IMR-90 (cell line): ENCODE measurements at places on chromosomes 1 and 21.

- DNase-seq, result no peak
These were observed 149.1 kb downstream of the PLPP3 start for GRCh38 chr1:56430141-56430839.

DNA sequence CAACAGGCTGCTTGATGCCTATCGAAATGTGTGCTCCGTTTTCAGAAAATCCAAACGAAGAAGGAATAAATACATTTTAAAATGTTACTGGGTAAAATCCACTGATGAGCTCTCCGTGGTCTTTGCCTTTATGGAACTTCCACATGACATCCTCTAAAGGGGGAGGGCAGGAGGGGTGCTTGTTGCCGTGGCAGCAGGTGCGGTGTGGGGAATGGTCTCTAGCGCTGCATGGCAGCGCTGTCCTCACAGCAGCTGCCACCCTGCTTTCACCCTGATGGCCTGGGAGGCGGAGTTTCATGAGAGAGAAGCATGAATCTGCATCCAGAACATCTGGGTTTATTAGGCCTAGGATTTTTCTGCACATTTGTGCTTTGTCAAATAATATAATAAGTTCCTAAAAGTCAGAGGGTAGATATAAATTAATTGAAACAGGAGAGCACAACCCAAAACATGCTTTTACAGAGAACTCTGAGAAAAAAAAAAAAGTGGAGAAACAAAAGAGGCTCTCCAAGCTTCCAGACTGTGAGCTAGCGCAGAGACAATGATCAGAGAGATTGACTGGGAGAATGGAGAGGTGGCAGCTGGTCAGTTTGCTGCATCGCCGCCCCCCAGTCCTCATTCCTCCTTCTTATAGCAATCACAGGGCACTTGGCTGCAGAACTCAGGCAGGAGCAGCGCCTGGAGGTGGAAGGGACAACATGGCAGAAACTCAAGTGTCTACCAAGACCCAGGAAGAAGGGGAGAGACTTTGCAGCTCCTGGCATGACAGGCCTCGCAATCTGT, 228.6 kb downstream of the DSCAM start:
- DNase-seq, result no peak

GRCh38 chr1:201096041-201096461, 16.2 kb downstream of the CACNA1S start:
- no peak for DNase-seq

- DNase-seq, result no peak
These were observed 3.3 kb upstream of the KIF21B start for GRCh38 chr1:201026836-201027235.

GRCh38 chr1:214662223-214662785, 59.3 kb downstream of the CENPF start:
- no peak for DNase-seq

DNA sequence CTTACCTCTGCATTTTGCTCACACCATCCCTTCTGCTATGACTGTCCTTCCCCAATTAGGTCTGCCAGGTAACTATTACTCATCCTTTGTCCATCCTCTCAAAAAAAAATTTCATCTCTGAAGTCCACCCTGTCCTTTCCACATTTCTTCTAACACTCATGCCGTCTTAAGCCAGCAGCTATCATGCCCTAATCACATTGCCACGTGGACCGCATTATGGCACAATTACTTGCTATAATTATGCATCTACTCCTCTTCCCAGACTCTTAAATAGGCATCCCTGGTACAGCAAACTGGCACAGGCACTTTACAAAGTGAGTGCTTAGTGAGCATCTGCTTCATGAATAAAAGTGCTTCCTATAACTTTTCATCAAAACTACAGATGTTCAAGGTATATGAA, 295.4 kb upstream of the ESRRG start:
- DNase-seq, result no peak

DNA sequence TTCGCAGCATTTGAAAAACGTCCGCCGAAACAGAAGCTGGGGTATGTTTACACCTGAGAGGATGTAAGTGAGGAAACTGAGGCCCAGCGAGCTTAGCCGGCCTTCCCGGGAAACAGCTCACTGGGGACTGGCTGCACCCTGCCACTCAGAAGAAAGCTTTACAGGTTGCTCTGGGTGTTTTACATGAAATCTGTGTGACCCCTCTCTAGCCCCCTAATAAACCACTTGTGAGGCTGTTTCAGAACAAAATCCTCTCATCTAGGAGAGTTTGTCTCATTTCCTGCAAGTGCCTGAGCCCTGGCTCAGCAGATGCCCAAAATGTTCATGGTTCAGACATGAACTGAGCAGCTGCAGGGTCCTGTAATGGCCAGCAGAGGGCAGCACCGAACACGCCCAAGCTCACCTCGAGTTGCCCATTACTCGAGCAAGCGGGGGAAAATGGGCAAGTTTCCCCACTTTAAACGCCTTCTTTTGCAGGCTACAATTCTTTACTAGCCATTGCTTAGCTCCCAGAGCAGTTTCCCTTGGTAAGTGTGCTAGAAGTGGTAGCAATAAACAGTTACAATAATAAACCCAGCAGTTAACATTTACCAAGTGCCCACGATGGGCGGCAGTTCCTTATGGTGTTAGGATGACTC, 76.4 kb downstream of the FHAD1 start:
- peak; percentile 80 for DNase-seq

- no peak for DNase-seq
These were observed 8.5 kb upstream of the MRPS15 start for GRCh38 chr1:36472656-36473055.

DNA sequence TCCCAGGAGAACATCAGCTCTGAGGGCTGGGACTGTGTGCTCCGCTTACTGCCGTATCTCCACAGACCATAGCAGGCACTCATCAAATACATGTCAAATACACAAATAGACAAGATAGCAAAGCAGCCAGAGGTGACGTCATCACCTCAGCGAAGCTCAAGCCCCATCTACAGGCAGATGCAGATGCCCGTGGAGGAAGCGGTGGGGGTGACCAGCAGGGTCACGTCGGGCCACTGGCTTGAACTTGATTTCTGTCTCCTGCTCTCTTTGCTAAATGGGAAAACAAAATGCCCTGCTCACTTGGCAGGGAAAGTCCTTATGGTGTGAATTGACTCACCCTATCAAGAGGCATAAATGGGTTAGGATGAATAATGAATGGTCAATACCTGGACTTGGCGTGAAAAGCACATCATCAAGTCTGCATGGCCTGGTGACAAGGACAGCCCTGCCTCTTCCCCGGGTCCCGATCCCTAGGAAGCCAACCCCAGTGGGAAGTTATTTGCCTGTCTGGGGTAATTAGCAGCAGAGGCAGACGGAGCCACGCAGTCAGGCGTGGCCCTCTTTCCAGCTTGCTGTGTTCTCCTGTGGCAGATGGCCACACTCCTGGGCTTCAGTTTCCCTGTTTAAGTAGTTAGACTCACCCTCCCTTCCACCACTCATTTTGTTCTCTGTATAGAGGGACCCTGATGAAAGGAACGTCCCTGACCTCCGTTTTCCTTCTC, 536.0 kb downstream of the NPHP4 start:
- DNase-seq, result no peak

- no peak for DNase-seq
These were observed 351.0 kb downstream of the PDE4B start for GRCh38 chr1:66143651-66144050.

DNA sequence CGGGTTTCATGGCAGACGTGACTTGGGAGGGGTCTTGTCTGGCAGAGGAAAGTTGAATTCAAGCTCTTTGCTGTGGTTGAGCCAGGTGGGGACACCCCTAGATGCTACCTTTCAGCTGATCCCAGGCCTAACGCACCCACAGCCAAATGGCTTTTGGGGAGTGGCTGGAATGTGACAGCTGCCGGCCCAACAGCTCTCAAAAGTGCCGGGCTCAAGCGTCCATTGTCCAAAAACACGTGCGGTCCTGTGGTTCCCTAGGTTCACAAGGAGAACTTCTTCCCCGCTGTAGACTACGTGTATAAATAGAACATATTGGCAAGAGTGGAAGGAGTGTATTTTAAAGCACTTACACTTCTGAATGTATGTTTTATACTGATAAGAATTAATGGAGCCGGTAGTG, 87.1 kb upstream of the ARHGEF16 start:
- no peak for DNase-seq

DNA sequence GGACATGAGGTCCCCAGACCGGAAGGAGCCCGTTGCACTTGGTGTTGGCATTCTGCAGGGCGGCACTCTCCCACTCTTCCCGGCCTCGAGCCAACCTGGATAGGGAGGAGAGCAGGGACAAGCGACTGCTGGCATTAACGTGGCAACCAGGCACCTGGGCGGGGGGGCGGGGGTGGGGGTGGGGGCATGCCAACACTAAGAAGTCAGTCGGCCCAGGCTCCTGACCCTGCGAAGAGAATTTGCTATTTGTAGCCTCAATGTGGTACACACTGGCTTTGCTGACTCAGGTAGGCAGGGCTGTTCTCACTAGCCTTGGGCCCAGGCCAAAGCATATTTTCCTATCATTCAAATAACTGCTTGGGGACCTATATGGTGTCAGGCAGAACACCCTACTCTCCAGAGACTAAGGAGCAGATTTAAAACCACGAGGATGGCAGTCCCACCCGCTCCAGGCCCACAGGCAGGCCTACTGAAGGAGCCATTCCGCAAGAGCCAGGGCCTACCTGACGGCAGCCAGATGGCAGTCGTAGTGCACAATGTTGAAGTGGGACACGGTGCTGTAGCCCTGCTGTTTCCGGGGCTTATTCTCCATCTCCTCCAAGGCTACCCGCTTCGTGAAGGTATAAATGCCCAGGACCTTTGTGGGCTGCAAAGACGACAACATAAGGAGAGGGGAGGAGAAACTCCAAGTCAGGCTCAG, 123.7 kb downstream of the UBR4 start:
- no peak for DNase-seq

DNA sequence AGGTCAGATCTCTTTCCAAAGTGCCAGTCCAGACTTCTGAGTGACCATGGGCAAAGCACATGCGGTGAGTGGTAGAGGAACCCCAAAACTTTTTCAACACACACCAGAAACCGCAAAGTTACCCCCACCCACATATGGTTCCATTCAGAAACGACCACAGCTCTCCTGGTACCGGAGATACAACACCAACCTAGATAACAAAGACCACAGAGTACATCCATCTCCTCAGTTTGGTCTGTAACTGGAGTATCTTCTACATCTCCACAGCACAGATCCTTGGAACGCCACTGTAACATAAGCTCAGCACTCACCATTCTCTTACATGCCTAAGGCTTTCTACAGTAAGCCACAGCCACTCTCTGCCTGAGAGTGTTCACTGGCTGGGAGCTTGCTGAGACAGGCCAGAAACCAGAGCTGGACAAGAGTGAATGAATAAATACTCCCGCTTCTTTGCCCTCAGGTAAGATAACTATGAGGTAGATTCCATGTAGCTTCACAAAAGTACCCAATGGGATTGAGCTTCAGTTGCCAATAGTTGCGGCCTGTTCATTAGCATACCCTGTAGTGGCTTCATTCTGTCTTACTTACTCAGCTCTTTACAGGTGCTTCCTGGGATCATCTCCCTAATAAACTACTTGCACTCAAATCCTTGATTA, 81.8 kb downstream of the SMYD3 start:
- no peak for DNase-seq

DNA sequence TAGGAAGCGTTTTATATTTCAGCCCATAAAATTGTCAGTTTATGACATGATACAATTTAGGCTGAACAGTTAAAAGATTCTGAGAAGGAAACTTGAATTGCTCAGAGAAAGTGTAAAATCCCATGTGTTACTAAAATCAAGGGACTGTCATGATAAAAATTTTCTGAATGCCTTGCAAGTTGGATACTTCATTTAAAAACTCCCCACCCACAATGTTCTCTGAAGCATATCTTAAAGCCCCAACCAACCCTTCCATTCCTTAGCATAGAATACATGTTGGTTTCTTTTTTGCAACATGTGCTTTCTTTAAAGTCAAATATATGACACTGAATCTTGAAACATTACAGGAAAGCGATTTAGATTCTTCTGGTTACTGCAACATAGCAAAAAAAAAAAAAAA, 97.4 kb downstream of the MRPL39 start:
- no peak for DNase-seq
